Hematopoietic multipotent progenitor cell treated with erythropoietin and hydrocortisone succinate and interleukin-3 and kit ligand, for 4 days (in vitro differentiated cells): ENCODE measurements at places on chromosomes 5 and 9.

- DNase-seq, result no peak
Measured at GRCh38 chr5:78893940-78894677, 91.0 kb downstream of the ARSB start.

GRCh38 chr9:125374443-125375309, 113.0 kb downstream of the GAPVD1 start:
- DNase-seq, result peak; percentile 90

- DNase-seq, result no peak
Measured at GRCh38 chr9:3664044-3664443, 138.2 kb upstream of the RFX3 start.

GRCh38 chr9:22463205-22463604, 16.6 kb downstream of the DMRTA1 start:
- no peak for DNase-seq

GRCh38 chr5:128341056-128341455, 197.0 kb downstream of the FBN2 start:
- DNase-seq, result peak; percentile 33

GRCh38 chr9:130140706-130141105, 31.5 kb upstream of the NCS1 start:
- peak; percentile 82 for DNase-seq

GRCh38 chr9:122039234-122039633, 53.9 kb downstream of the TTLL11 start:
- DNase-seq, result no peak

DNA sequence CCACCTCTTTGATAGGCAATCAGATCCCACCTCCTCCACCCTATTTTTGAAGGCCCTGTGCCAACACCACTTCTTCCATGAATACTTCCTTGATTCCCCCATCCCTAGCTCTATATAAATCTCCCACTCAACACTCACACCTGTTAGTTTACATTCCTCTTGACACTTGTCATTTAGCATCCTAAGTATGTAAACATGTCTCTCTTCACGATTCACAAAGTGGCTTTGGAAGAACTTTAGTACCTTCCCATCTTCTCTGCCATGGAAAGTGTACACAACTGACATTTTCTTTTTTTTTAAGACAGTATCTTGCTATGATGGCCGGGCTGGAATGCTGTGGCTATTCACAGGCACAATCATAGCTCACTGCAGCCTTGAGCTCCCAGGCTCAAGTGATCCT, 1.5 kb upstream of the FXN start:
- DNase-seq, result no peak

- no peak for DNase-seq
Measured at GRCh38 chr5:68350176-68350575, 134.6 kb downstream of the PIK3R1 start.

- DNase-seq, result no peak
Measured at GRCh38 chr5:137199201-137199600, 299.9 kb downstream of the SPOCK1 start.

DNA sequence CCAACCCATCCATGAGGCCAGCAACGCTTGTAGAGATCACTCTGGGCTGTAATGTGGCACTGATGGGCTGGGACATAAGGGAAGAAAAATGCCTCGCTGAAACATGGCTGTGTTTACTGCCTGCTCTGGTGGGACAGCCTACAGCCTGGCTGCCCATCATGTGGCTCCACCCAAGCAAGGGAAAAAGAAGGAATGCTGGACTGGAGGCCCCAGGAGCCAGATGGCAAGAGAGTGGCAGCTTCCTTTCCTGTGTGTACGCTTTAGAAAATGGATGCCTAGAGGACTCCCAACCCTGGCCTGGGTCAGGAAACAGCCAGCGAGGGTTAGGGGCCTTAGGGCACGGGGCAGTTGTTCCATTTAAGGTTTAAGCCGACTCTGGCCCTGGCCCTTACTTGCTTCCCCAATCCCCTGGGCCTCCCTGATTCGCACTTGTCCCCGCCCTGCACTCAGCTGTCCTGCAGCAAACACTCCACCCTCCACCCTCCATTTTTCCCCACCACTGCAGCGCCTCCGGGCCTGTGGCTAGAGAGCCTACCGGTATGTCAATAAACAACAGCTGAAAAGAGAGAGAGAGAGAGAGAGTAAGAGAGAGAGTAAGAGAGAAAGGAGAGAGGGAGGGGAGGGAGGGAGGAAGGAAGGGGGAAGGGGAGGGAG, 819.4 kb downstream of the SEMA5A start:
- no peak for DNase-seq

DNA sequence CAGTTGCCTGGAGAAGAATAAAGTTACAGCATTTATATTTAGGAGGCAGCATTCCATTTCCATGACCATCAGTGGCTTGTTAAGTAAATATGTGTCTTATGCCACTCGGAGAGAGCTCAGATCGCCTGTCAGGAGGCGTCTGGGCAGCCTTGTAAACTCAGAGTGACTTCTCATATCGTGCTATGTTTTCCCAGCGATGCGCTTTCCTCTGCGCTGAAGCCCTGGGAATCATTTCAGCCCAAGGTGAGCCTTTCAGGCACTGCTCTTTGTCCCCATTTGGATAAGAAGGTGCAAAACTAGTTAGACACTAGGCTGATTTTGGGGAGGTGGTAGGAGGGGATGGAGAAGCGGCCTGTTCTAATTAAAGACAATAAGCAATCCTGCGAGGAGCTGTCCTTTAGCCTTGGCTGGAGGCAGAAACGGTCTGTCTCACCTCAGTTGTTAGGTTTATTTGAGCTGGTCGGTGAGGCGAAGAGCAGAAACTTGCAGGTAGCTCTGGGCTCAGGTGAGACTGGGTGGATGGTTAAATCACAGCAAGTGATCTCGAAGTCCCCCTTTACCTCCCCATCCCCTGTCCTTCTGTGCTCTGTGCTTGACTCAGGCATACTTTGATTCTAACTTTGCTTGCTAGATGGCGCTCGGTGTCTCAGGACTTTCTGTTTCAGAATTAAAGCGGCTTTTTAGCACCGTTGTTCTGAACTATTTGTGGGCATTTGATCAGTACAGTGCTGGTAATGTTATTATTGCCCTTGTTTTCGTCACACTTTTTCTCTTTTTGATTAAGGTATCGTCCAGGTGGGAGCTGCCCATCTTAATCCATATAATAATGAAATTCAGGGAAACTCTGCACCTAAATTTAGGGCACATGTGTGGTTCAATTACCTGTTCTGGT, 24.6 kb downstream of the NR2F1 start:
- peak; percentile 78 for DNase-seq

- peak; percentile 50 for DNase-seq
Measured at GRCh38 chr9:36679710-36680109, 107.0 kb downstream of the MELK start.

GRCh38 chr5:176373100-176373818, 8.0 kb downstream of the ARL10 start:
- peak; percentile 75 for DNase-seq

DNA sequence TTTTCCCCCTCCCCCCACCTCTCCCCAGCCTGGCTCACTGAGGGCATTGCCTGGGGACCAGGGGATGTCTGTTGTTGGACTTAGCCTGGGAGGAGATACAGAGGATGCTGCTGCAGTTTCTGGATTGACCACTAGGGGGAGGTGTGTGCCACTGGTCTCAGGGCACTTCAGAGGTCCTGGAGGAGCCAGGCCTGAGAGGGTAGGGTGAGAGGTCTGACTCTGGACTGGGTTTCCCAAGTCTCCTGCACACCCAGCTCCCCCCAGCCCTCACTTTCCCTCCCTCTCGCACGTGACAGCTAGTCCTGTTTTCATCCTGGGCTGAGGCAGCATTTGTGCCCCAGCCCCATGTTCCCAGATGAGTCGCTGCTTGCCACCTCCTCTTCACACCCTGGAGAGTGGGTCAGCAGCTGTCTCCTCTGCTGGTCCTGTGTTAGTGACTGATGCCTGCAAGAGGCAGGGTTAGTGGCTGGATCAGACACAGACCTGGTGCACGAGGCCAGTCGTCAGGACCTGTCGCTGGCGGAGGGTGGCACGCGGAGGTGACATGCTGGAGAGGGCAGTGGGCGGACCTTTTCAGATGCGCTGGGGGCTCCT, 4.4 kb downstream of the IL3 start:
- peak; percentile 89 for DNase-seq

DNA sequence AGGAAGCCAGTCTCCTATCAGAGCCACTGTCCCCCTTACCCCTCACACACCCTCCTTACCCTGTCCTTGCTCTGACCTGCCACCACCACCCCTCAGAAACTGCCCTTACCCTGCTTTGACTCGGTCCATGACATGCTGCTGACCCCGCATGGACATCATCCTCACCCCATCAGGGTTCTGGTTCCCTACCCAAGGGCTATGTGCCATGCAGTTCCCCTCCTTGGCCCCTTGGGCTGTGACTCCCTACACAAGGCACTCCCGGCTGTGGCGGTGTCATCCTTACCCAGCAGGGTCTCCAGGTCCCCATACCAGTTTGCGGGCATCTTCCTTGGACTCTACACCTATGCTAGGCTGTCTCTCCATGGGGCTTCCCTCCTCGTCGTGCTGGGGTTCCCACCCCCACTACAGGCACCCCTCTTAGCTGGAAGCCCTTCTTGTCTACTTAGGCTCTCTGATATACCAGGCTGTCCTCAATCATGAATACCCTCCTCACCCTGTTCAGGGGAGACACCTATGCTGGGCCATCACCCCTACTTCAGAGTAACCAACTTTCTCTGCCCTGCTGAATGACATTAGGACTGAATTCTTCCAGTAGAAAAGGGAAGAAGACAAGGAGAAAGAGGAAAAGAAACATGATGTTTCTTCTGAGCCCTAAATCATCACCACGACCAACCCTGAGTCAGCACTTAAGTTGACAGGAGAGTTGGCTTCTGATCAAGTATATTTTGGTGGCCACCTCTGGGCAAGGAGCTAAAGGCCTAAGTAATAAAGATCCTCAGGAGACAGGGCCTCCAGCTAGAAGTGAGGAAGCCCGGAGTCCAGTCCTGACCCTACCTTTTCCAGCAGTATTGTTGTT, 115.2 kb downstream of the GCNT1 start:
- peak; percentile 71 for DNase-seq

DNA sequence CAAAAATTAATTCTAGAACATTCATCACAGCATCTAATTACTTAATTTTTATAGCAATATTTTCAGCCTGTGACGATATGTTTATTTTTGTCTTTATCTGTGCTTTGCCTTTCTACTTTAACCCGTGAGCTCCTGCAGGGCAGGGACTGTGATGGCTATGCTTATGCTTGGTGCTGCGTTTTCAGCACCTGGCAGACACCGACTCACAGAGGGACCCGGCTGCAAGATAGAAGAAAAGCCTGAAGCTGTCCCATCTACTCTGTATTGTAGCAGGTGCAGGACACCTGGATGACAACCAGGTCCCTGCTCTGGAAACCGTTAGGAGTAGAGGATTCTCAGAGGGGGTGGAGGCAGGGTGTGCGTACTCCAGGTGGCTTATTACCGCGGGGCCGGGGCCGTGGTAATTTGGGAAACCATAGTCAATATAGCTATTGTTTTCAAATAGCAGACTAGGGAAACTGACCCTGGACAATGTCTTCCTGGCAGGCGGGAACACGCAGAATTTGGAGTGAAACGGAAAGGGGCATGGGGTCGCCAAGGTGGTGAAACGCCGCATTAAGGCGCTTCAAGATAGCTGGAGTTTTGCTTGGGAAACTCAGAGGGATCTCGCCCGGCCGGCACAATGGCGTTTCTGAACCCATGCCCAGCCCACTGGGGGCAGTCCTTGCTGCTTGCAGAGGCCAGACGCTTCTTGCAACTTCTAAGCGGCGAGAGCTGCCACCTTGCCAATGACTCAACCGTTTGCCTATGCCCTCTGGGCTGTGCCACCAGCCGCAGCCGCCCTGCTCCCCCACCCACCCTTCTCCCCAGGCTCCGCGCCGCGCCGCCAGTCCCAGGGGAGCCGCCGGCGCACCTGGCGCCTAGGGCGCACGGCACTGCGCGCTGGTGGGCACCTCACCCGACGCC, 140.1 kb upstream of the PALM2AKAP2 start:
- DNase-seq, result peak; percentile 29

DNA sequence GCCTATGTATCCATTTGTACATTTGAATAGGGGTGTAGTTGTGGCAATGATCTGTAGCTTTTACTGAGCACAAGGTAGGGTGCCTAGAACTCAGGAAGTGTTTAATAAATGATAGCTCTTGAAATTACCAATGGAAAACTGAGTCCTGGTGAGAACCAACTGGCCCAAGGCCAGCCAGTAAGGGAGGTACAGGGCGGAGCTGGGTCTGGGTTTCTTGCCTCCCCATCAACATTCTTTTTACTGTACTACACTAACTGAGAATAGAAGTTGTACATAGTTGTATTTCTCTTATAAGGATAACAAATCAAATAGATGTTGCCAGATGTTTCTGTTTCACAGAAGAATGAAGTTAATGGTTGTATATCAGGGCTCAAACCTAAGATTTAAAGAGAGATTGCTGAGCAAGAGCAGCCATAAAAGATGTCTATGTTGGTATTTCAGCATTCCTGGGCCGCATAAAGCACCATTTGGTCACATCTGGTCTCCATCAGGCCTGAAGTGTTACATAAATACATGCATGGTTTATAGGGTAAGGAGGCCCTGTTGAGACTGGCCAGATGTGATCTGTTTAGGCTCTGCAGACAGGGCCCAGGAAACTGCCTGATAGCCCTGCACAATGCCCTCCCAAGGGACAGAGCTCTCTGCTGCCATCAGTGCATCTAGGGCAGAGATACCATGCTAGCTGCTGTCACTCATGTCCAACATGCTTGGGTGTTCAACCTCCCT, 210.5 kb downstream of the NXNL2 start:
- no peak for DNase-seq

DNA sequence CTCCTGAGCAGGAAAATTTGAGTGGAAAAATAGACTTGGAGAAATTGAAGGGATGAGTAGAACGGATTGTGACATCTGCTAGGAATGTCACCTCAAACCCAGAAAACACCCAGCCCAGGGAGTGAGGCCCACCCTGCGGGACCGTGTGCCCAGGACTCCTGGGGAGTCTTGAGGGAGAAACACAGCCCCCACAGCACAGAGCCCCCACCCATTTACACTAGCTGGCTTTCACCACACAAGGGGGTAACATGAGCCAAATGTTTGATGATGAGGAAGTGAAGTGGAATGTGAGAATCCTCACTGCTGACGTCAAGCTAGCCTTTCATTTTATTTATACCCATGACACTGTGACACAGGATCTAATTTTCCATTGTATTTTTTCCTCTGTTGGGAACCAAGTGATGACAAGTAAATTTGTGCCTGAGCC, 42.8 kb upstream of the PDE8B start:
- DNase-seq, result no peak

GRCh38 chr5:53481159-53481886, 894 bp downstream of the FST start:
- DNase-seq, result peak; percentile 40

- DNase-seq, result no peak
Measured at GRCh38 chr5:75837258-75837841, 120.1 kb upstream of the POC5 start.

GRCh38 chr5:171628633-171628974, 157.0 kb upstream of the SMIM23 start:
- no peak for DNase-seq

DNA sequence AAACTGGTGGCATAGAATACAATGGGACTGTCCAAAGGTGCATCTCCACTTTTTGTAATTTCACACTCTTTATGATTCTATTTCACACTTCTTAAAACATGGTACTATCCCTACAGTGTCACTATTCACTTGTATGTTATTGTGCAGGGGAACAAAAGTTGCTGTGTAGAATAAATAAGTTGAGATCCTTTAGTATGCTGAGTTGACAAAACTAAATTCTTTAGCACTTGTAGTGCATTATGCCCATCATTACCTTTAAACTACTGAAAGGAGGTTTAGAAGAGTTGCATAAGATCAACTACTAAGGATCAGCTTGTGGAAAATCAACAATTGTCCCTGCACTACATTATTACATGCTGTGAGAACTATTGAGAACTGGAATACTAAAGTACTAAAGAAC, 1380.9 kb downstream of the PTPRD start:
- no peak for DNase-seq
